SK-N-DZ (cell line): ENCODE measurements at places on chromosomes 12 and 14.

- DNase-seq, result no peak
Measured at GRCh38 chr14:102875652-102876051, 46.8 kb upstream of the AMN start.

GRCh38 chr12:48890657-48891418 lies 25.2 kb upstream of the RND1 start:
- DNase-seq, result peak; percentile 73

GRCh38 chr14:88130057-88130432 lies 125.1 kb downstream of the GPR65 start:
- no peak for DNase-seq

DNA sequence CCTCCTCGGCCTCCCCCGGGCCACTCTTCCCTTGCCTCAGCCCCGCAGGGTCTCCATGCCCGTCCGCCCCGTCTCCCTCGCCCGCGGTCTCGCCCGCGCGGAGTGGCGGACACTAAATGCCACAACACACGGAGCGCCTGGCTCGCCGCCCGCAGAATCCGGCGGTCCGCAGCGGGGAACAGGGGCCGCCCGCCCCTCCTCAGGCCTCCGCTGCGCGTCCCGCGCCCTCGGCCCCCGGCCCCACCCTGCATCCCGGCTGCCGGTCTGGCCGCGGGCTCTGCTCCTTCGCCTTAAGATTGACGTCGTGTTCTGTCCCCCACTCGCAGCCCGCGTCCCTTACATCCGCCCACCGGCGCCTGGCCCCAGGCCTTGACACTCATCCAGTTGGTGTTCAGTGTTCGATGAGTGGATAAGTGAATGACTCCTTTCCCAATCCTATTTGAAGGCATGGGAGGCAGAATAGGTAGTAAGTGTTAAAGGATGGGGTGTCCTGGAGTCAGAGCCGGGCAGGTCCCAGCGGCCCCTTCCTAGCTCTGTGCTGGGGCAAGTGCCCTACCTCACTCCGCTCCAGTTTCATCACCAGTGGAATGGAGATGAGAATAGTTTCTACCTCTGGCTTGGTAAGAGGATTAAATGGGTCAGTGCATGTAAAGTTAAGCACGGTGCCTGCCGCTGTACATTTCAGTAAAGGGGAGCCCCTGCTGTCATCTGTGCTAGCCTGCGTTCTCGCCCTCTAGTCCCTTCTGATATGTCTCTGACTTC lies 622 bp downstream of the TECPR2 start:
- peak; percentile 5 for DNase-seq

- no peak for DNase-seq
Measured at GRCh38 chr12:30414507-30414906, 281.2 kb downstream of the IPO8 start.

DNA sequence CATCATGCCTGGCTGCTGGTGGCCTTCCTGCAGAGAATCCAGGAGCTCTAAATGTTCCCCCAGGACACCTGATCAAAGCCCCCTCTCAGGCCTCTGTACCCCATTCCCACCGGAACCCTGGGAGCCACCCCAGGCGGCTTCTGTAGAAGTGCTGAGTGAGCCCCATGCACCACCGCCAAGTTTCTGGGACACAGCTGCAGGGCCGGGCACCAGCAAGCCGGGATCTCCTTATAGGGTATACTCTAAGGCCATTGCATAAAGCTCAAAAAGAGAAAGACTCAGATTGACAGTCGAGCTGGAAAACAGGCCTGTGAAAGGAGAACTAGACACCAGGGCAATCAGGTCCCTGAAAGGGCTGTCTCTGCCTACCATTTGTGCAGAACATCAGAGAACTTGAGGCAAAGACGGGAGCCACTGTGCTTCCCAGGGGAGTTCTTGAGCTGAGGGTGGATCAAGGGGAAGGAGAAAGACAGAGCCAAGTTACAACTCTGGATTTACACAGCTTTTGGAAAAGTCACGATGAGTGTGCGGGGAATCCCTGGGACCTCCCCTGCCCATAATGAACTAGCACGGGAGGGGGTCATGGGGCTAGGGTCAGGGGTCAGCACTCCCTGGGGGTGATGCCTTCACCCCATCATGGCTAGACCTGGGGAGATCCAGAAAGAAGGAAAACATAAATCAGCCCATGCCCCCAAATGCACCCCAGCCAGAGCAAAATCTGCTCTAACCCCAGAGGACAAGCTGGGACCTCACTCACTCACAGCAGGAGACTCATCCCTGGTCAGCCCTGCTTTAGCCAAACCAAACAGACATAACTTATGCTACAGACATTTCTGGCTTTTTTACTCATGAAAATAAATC lies 51.1 kb downstream of the ITPK1 start:
- no peak for DNase-seq

DNA sequence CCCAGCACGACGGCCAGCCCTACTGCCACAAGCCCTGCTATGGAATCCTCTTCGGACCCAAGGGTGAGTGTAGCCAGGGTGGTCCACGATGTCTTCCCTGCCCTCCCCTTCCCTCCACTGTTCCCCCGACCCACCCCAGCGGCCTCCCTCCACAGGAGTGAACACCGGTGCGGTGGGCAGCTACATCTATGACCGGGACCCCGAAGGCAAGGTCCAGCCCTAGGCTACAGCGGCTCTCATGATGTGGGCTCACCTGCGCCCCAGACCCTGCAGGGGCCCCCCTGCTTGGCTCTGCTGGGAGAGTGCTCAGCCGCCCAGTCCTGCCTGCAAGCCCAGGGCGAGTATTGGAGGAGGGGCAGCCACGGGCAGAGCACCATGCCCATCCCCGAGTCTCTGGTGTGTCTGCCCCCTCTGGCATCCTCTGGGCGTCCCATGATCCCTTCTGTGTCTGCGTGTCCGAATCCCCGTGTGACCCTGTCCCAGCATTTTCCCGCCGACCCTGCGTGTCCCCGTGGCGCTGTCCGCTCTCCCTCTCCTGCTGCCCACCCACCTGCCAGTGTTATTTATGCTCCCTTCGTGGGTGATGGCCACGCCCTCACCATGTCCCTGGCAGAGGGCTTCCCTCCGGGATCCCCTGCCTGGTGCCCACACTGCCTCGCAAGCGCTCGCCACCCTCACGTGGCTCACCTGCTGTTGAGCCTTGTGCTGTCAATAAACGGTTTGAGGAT lies 5.0 kb downstream of the CRIP2 start:
- DNase-seq, result no peak

DNA sequence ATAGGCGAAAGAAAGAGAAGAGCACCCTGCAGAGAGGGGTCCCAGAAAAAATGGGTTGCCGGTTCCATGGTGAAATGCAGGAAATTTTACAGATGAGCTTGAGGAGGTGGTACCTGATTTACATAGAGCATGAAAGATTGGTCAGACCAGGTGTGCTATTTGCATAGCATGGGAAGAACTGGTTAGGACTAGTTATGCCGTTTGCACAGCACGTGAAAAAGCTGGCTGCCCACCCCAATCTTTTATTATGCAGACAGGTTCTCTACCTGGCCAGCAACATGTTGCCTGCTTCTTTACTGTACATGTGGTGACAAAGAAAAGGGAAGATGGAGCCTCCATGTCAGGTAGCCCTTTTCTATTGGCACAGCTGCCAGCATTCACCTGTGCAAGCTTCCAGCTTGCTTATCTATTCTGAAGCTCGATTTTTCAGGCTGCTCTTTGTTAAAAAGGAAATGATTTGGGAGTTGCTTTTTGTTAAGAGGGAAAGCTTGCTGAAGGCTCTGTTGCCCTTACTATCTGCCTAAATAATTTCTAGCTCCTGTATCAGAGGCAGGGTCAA lies 62.9 kb upstream of the ELK3 start:
- DNase-seq, result no peak

GRCh38 chr12:27467641-27468040 lies 21.1 kb downstream of the SMCO2 start:
- DNase-seq, result no peak

DNA sequence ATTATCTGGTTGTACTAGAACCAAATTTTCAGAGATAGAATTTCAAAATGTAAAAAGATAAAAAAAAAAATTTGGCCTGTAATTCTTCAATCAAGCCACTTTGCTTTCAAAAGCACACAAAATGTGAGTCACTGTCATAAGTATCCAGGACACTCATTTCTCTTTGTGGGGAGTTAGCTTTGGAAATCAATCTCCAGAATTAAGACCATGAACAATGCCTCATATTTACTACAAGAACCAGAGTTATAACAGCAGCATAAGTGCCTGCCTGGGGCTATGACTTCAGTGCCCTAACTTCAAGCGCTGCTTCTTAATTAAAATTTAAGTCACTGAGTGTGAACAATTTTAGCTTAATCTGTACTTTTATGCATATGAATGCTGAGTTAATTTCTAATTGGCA lies 162.1 kb downstream of the C12orf42 start:
- no peak for DNase-seq

DNA sequence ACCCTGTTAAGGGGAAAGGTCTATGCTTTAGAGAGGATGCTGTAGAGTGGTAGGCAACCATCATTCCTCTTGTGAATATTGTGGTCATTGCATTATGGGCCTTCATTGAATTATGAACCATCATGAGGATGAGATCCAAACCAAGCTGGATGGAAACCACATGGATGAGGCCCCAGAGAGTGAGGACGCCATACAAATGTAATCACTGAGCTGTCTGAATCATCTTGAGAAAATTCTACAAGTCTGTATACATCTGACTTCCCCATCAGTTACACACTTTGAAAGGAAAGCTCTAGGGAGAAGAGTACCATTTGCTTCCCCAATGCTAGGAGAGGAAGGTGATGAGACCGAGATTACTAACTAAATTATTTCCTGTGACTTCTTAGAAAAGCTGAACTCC lies 172.9 kb downstream of the CACNA1C start:
- no peak for DNase-seq

DNA sequence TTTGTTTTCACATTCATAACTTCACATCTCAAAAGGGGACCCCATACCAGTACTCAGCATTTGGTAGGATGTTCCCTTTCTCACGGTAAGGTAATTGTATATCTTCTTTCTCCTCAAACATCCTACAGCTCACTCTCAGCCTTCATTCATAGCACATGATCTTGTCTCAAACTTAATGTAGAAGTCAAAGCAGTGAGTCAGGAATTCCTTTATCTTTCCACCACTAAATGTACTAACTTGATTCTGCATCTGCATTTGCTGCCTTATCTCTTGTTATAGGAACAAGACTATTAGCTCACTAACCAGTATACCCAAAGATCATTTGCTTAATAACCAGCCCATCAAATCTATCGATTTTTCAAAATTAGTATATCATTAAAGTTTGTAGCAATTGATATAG lies 22.9 kb downstream of the CPSF2 start:
- no peak for DNase-seq
